ENCODE measurements at places on chromosomes 11 and 22.

DNA sequence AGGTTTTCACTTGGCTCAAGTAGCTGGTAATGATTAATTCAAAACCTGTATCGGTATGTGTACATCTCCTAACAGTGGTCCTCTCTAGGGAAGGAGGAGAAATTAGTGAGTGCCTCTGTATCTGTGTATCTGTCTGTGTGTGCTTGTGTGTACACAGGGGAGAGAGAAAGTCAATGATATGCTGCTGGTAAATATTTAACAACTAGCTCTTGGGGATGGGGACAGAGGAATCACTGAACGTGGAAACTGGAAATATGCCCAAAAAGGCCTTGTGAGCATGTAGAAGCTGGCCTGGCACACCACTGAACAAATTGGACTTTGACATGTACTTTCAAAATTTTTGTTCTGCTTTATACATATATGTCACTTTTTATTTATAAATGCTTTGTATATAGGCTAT is 214.0 kb upstream of the SYN3 start:
- DNase-seq: no peak

- DNase-seq: no peak
Observed at GRCh38 chr11:5065027-5065426, 4.3 kb upstream of the OR52E1 start.

GRCh38 chr11:15309296-15309695 is 194.6 kb downstream of the INSC start:
- DNase-seq: no peak

GRCh38 chr11:128726458-128727139 is 32.7 kb downstream of the FLI1 start:
- DNase-seq: no peak

- peak; percentile 56 for DNase-seq
Observed at GRCh38 chr11:42524534-42525227, 787.1 kb upstream of the API5 start.

DNA sequence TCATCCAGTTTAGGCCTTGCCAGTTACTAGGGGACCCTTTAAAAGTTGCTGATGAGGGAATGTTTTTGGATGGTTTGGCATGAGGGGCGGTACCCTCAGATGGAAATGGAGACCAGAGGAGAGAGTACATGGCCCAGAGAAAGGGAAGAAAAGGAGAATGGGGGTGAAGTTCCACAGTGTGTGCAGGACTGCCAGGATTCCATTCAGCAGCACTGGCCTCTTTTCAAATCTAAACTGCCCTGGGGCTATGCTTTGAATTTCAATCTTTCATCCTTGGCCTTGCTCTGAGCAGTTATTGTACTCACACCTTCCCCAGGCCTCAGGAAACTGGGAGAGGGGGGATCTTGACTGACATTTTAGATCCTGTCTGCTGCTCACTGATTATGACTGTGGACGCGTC is 3.0 kb downstream of the SLC3A2 start:
- no peak for DNase-seq

GRCh38 chr11:68988491-68988890 is 7.7 kb upstream of the MRGPRD start:
- no peak for DNase-seq

DNA sequence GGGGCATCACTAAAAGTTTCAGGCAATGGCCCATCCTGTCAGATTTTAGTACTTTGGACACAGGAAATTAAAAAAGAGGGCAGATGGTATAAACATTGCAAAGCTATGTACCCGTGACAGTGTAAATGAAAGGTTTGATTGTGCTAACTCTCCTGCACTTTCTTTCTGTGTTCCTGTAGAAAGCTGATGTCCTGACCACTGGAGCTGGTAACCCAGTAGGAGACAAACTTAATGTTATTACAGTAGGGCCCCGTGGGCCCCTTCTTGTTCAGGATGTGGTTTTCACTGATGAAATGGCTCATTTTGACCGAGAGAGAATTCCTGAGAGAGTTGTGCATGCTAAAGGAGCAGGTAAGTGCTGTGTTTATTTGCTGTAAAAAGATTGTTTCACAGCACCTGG is 10.3 kb downstream of the CAT start:
- DNase-seq: no peak

Data from Caco-2 (cell line).